ENCODE measurements at places on chromosomes 12 and 14. TPM values are rescaled to one million over a fixed set of nuclear protein-coding genes. Genes with fewer than 3 reads are reported as not detected.

DNA sequence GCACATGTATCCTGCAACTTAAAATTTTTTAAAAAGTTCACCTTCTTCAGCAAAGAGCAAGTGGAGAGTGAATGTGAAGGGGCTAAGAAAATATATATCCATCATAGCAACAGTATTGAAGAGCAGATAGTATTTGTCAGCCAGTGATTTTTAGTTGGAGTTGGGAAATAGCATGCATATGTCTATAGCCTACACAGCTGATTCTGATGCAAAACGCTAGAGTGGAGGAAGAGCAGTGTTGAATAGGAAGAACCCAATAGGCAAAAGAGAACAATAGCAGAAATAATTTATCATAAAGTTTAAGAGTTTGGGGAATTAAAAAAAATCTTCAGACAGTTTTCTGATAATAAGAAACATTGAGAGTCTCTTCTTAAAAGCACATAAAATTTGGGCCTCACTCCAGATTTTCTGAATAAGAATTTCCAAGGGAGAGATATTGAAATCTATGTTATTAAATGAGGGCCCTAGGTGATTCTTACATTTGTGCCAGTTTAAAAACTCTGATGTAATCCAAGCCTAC lies 12.0 kb downstream of the PDE6H start:
- DNase-seq = no peak

The OAS3 gene
- 22.1 TPM for total RNA-seq

The HEATR5A gene
- total RNA-seq = 41.9 TPM

GRCh38 chr14:93212432-93212831 lies 5.4 kb downstream of the UBR7 start:
- no peak for DNase-seq

GRCh38 chr14:103313704-103314103 lies 20.3 kb upstream of the EIF5 start:
- no peak for DNase-seq

The FOXM1 gene
- total RNA-seq = 222 TPM

DNA sequence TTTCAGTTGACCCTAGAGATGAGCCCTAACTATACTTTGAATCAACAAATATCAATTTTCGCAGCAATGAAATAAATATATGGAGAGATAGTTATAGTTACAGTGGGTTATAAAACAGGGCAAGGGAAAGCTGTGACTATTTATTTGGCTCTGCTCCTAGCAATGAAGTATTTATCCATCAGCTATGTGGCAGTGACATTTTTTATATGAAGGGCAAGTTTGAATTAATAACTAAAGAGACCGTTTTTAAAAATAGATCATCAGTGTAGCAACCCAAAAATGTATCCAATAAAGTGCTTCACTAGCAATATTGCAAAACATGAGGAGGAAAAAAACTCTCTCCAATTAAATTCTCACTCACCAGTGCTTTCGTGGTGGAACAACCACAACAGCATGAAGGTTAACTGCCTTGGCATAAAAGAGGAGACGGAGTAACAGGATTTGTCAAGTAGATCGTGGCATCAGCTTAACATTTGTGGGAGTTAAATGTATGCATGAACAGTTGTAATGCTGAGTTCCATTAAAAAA lies 58.1 kb upstream of the NUDT4 start:
- DNase-seq = no peak

The RAD51AP1 gene
- total RNA-seq = 87.4 TPM

The MAP1LC3B2 gene
- not detected for total RNA-seq

DNA sequence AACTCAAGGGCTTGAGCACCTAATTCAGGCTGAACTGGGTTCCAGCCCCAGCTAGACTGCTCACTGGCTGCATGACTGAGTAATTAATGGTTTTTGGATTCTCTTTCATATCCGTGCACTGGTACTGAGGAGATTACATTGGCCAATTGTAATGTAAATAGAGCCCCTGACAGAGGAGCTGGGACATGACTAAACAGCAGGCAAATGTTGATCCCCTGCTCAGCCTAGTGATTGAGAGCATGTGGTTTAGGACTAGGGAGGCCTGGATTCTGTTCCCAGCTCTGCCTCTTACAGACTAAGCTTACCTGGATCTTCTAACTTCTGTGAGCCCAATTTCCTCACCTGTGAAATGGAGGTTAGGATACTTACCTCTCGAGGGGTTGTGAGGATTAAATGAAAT lies 204.3 kb downstream of the ESR2 start:
- no peak for DNase-seq

GRCh38 chr12:128554546-128555304 lies 269.0 kb downstream of the SLC15A4 start:
- no peak for DNase-seq

GRCh38 chr12:40310211-40310610 lies 85.4 kb downstream of the LRRK2 start:
- DNase-seq = no peak

DNA sequence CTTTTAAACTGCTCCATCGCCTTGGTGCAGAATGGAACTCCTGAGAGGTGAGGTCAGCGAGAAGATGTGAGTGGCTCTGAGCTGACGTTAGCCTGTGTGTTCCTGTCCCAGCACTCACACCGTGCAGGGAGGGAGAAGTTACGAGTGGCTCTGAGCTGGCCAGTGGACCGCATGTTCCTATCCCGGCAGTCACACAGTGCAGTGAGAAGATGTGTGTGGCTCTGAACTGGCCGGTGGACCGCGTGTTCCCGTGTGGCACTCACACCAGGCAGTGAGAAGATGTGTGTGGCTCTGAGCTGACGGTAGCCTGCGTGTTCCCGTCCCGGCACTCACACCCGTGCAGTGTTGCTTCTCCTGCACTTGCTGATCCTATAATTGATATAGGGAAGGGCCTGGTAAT lies 59.9 kb downstream of the VCPKMT start:
- DNase-seq = no peak

The NRIP2 gene
- not detected for total RNA-seq

- no peak for DNase-seq
Measured at GRCh38 chr12:119576118-119576810, 17.3 kb upstream of the TMEM233 start.

The GPD1 gene
- 1.5 TPM for total RNA-seq

GRCh38 chr12:6950811-6951540 lies at the start of gene PTPN6:
TSS of gene PTPN6 (plus strand) at chr12:6951356. CDS start at chr12:6951513, 157 bp downstream.
- no peak for DNase-seq

- DNase-seq = no peak
Measured at GRCh38 chr12:41419131-41419893, 231.2 kb downstream of the PDZRN4 start.

GRCh38 chr14:67449096-67449495 lies 37.1 kb upstream of the PLEK2 start:
- no peak for DNase-seq

The SYT10 gene
- not detected for total RNA-seq

The PRB2 gene
- not detected for total RNA-seq

The SMIM41 gene
- total RNA-seq = not detected

The MDP1 gene
- 19.6 TPM for total RNA-seq

DNA sequence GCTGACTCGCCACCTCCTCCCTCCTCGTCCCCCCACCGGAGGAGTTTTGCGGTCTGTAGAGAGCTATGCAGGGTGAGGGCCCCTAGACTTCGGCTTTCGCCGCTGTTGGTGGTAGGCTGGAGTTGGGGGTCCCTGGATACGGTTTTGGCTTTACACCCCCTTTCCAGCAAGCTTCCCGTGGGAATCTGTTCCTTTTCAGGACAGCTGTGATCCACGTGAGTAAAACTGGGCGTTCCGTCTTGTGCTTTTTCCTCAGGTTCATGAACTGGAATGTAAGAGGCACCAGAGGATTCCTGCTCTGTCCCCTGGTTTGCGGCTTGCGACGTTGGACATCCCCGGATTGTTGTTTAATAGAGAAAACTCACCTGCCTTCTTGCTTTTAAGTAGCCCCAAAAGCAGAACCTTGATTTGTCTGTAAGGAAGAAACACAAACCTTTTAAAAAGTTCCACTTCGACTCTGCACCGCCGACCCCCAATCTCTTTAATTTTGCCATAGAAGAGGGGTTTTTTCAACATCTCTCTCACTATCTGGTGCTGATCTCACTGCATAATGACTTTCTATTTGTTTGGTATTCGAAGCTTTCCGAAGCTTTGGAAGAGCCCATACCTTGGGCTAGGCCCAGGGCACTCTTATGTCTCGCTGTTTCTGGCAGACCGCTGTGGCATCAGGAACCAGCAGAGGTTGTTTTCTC lies 490 bp downstream of the PRORP start:
- no peak for DNase-seq

The IL23A gene
- not detected for total RNA-seq

The LRRC23 gene
- 8.6 TPM for total RNA-seq

DNA sequence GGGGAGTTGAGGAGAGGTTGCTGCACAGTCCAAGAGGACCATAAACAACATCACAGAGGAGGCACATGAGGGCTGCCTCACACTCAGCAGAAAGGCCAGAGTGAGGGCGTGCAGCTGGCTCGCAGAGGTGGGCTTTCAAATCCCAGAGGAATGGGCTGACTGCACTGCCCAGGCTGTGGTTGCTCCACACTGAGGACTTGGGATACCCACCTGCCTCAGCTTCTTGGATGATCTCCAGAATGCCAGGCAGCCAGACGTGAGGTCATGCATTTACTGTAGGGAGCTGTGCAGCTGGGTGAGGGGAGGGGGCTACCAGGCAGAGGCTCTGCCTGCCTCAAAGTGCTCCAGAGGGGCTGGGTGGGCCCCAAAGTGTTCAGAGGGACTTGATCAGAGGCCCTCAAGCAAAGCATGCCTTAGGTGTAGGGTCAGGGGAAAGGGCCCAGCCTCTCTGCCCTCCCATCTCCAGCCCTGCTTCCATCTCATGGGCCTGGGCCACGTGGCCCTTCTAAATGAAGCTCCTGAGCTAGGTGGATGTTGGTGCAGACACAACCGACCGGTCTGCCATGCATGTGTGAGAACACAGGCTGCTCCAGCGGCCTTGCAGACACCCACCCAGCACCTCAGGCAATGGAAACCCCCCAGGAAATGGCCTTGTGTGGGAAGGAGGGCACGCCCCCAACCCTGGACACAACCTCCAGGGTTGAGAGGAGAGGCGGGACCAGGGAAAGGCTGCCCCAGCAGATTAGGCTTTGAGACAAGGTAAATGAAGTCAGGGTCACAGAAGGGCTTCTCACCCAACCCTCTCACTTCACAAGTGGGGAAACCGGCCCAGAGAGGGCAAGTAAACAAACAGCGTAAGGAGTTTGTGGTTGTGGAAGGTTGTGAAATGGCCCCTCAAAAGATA lies 90.8 kb downstream of the NTF3 start:
- DNase-seq = no peak

The TPH2 gene
- not detected for total RNA-seq

- peak; percentile 42 for DNase-seq
Measured at GRCh38 chr12:57611108-57611826, at the start of gene ARHGEF25. TSS of gene ARHGEF25 (plus strand) at chr12:57611435. CDS start at chr12:57611895, 460 bp downstream.

DNA sequence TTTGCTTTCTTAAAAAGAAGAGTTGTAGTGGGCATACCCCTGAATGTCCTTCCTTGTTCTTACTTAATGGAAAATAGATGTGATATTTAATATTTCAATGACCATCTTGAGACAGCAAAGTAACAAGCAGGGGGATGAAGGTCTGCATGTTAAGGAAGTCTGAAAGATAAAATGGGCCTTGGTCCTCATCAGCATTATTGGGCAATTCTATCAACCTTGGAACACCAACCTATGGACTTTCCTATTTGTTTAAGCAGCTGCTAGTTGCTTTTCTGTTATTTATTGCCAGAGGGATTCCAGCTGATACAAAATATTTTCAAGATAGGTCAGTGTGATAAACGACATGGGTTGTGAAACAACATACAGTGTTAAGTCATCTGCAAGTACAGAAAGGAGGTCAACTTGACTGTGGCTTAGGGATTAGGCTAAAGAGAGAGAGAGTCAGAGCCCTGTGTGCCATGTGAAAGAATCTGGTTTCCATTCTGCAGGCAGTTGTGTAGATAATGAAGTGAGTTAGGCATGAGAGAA lies 16.4 kb upstream of the A2M start:
- DNase-seq = peak; percentile 73

The TPPP2 gene
- total RNA-seq = not detected

DNA sequence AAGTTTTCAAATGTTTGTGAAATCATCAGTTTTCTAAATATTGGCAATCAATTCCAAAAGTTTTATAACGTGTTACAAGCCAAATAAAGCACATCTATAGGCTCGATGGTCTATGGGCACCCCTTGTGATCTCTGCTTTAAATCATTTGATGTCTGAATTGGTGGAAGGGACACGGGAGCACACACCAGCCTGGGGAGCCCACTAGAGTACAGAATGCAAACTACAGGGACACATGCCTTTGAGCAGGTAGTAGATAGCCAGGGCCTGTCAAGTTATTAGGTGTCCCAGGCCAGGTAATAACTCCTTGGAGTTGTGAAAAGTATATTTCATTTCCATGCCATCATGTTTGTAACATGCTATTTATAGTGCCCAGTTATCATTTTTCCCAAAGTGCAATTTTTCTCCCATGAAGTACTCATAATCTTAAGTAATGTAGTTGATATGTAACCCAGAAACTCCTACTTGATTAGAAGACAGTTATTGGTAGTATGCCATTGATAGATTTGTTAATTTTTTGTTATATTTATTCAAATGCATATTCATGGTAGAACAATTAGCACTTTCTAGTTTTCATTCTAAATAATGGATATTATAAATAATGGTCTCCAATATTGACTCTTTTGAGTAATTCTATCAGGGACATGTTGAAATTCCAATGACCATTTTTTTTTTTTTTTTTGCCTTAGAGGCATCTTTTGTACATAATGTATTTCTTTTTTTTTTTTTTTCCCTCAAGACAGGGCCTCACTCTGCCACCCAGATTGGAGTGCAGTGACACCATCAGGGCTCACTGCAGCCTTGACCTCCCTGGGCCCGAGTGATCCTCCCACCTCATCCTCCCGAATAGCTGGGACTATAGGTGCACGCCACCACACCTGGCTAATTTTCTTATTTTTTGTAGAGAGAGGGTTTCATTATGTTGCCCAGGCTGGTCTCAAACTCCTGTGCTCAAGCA lies 96.9 kb upstream of the FGD4 start:
- no peak for DNase-seq

The ACSS3 gene
- total RNA-seq = 0.95 TPM

DNA sequence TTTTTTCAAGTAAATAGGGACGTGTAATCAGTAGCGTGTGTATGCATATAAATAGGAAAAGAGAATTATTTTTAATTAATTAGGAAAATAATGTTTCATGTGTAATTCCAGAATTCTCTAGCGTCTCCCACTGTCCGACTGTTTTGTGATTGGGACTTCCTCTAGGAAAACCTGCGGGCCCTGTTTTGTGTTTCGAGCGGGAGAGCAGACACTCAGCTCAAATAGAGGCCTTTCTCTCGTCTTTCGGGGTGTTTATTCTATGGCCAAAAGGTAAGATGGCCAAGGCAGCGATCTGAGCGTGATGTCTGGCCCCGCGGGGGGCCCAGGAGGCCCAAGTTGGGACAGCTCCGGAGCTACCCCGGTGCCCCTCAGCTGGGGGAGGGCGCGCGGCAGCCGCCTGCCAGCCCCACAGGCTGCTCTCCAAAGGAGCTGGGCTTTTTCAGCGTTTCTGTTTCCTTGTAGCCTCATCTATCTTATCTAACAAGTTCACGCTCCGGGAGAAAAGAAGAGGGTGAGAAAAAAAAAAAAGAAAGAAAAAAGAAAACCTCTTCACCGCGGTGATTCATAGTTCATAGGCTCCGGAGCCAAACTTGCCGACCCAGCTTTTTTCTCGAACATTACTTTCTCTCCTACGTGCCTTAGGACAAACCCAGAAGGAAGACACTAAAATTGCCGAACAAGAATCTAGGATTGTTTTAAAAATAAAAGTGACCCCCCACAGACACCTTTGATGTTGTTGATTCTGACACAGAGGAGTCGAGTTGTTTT lies 7.5 kb upstream of the FOXG1 start:
- no peak for DNase-seq

- no peak for DNase-seq
Measured at GRCh38 chr14:24115422-24116127, 826 bp upstream of the NRL start.

- DNase-seq = peak; percentile 75
Measured at GRCh38 chr12:50055831-50056638, 1.4 kb upstream of the ASIC1 start.

The TESPA1 gene
- not detected for total RNA-seq

- no peak for DNase-seq
Measured at GRCh38 chr14:88929656-88930436, 105.4 kb downstream of the TTC8 start.

Measured in Caco-2 (cell line).